ENCODE measurements at places on chromosomes 11 and 22.

DNA sequence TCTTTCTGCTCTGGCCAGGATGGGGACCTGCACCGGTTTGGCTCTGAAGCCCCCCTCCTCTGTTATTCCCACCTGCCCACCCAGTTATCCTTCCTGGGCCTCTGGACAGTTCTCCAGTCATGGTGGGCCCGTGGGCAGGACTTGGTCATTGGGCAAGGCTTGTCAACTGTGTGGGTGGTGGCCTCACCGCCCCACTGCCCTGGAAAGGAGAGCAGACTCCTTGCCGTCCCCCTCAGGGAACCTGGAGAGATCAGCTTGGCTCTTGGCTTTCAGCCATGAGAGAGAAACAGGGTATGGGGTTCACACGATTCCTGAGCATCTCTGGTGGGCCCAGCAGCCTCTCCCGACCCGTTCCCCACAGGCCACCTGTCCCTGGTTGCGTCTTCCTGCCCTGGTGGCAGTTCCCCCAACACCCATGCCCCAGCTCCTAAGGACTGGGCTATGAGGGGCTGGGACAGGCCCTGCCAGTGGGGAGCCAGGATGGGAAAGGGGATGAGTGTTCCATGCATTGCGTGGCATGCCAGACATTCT, 92.3 kb downstream of the MORC2 start:
- no peak for DNase-seq

DNA sequence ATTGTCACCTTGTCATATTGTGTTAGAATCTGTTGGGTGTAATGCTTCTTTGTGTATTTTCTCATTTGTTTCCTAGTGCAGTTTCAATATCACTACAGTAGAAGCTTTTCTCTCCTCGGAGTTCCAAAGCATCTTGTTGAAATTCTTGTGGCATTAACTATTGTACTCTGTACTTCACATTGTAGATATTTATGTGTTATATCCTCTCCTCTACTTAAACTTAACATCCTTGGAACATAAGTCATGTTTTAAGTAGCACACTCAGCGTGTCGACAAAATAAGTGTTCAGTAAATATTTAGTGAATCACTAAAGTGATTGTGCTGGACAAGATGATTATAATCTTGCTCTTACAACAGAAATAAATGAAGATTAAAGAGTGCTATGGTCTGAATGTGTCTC, 201.7 kb downstream of the ARHGAP42 start:
- DNase-seq, result no peak

- no peak for DNase-seq
These were observed 452.1 kb downstream of the MN1 start for GRCh38 chr22:27349456-27349855.

- DNase-seq, result no peak
These were observed 28.2 kb upstream of the CTSD start for GRCh38 chr11:1791912-1792311.

DNA sequence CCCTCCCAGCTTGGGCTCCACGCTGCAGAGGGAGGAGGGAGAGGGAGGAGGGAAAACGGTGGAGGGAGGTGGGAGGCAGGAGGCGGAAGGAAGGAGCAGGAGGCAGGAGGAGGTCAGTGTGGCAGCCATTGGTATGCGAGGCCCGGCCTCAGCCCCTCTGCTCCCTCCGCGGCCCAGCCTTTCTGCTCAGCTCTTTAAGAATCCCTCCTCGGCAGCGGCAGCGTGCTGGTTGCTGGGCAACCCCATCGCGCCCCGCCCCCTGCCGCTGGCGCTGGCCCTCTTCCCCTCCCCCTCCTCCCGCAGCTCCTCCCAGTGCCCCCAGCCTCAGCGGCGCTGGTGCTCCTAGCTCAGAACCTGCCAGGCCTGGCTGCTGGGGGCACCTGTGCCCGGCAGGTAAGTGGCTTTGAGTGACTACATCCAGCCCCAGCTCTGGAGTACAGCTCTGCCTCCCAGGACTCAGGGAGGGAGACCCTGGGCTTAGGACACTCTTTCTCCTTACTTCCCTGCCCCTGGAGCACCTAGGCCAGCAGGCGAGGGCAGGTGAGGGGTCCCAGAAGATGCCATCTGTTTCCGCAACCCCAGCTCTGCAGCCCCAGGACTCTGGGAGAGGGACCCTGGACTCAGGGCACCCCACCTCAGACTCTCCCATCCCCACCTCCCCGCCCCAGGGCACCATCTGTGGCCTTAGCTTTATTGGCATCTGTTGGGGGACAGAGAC, 7.2 kb upstream of the FLRT1 start:
- DNase-seq, result no peak

DNA sequence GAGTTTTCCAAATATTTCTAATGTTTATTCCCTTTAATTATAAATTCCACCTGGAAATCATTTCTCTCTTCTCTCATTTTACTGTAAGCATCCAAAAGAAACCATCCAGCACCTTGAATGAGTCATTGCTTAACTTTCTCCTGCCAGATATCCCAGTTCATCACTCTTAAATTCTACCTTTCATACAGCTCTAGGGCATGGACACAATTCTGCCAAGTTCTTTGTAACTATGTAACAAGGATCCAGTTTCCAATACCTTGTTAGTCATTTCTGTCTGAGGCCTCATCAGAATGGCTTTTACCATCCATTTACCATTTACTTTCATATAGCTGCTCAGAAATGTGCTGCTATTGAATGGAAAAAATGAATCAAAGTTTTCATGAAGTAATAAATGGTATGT, 455.4 kb upstream of the TENM4 start:
- DNase-seq, result no peak

DNA sequence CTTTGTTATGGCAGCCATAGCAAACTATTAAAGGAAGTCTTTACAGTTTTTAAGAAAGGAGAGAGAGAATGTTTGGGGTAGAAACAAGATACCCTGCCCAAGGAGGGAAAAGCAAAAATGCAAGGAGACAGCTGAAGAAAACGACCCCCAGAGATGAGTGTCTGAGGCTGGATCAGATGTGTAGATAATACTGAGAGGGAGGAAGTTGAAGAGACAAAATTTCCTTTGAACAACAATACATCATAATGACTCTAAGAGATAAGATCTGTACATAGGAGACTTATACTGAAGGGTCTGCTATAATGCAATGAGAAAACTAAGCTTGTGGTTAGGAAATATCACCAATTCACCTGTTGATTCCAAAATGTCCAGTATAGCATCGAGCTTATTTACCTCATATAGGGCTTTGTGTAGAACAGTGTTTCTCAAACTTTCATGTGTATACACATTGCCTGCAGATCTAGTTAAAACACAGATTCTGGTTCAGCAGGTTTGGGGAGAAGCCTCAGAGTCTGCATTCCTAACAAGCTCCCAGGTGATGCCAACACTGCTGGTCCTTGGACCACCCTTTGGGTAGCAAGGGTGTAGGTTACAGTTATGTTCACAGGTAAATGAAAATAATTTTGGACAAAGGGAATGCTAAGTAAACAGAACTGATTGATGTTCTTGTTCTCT, 5.8 kb upstream of the CEP295 start:
- DNase-seq, result no peak

GRCh38 chr11:113305440-113306336, 8.7 kb upstream of the TTC12 start:
- peak; percentile 71 for DNase-seq

DNA sequence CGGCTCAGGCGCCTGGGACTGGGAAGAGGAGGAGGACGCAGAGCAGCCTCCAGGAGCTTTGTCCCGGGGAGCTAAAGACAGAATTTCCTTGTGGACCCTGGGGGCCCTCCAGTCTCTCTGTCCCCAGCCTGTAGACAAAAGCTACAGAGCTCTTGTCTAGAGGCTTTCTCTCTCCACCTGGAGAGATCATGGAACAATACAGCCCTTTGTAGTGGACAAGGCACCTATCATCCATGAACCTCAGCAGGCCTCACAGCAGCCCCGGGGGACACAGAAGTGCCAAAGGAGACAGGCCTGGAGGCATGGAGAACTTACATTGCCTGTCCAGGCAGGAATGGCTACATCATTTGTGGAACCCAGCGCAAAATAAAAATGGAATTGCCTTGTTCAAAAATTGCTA, 55.7 kb upstream of the TTLL12 start:
- DNase-seq, result no peak

DNA sequence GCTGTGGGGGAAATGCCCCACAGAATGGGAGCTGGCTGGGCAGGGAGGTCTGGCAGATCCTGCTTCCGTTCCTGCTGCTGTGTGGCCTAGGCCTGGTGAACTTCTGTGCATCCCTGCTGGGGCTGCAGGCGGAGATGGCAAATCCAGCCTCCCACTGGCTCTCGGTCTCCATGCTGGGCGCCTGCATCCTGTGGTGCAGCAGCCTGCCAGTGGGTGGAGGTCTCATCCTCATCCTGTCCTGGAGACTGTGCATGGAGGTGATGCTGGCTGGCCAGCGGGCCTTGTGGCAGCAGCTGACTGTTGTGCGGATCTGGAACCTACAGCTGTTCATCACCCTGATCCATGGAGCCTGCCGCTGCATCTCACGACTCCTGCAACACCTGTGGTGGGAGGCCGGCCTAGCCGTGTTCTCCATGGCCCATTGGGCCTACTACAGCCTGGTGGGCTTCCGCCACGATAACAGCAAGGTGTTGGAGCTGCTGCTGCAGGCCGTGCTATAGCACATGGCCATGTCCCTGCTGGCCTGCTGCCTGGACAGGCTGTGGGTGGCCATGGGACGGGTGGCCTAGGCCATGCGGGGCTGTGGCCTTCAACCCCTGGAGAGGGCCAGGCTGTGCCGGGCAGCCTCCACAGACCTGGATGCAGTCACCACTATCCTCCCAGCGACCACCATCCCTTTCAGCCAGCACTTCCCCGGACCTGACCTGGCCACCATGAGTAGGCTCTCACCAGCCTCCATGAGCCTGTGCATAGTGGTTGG, 8.8 kb upstream of the RPL3 start:
- no peak for DNase-seq

- DNase-seq, result no peak
These were observed 25.7 kb downstream of the LRFN4 start for GRCh38 chr11:66882561-66883015.

DNA sequence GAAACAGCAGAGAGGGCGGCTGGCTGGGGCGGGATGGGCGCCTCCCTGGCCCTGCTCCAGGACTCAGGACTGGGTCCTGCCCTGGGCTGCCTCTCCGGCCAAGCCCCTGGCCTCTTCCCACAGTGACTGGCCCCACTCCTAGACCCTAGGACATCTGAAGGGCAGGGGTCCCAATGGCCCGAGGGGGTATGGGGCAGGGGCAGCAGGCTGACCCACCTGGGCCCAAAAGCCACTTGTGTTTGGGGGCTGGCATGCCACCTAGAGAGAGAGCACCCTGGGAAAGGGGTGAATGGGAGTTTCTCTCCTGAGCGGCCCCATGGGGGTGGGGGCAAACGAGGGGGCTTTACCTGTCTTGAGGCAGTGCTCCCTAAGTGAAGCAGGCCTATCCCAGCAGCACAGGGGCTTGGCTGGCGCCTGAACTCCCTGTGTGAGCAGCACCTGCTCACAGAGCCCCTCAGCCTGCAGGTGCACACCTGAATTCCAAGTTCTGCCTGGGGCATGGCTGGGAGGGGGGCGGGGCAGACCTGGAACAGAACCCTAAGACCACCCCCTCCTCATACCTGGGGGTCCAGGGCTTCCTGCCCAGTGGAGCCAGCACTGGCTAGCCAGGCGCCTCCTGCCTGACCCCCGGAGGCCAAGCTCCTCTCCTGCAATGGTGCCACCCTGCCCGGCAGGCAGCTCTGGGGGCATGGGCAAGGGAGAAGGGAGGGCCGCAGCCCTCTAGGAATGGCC, 16.9 kb downstream of the DUSP8 start:
- no peak for DNase-seq

GRCh38 chr11:105618343-105618955, 8.6 kb downstream of the GRIA4 start:
- DNase-seq, result no peak

DNA sequence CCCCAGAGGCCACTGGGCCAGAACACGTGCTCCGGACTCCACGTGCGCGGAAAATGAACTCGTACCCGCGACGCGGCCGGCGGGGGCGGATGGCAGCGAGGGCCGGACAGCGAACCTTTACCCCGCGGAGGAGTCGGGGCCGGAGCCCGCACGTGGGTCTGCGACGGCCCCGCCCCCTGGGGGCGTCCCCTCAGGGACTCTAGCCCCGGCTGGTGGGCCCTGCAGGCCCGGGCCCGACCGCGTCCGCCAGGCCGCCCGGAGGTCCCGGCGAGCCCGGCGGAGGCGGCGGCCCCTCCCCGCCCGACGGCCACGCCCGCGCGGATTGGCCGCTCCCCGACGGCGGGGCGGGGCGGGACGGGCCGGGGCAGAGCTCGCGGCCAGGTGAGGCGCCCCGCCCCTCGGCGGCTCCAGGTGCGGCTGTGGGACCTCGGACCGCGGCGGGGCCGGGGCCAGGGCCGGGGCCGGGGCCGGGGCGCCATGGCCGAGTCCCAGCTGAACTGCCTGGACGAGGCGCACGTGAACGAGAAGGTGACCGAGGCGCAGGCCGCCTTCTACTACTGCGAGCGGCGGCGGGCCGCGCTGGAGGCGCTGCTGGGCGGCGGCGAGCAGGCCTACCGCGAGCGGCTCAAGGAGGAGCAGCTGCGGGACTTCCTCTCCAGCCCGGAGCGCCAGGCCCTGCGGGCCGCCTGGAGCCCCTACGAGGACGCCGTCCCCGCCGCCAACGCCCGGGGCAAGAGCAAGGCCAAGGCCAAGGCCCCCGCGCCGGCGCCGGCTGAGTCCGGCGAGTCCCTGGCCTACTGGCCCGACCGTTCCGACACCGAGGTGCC, at the start of gene FAM83F:
Gene FAM83F (plus strand): TSS at position 389 of the 827 bp plus-strand sequence. CDS start 89 bp downstream, at position 478.
- no peak for DNase-seq

- no peak for DNase-seq
These were observed 2.8 kb upstream of the DUSP8 start for GRCh38 chr11:1574933-1575242.

DNA sequence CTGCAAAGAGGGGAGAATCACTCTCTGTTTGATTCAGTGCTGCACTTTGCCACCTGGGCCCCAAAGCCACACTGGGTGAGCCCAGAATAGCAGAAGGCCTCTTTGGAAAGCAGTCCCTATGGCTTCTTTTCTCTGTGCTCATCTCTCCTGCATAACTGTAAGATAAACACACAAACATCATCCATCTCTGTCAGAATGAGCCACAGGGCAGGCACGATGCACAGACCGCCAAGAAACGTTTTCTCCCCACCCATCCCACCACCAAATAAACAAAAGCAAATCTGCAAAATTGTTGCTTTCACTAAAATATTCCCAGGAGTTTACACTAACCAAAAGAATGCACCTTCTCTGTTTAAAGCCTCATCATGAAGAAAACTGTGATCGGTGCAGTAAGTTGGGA, 196.4 kb upstream of the POU2AF2 start:
- DNase-seq, result no peak

DNA sequence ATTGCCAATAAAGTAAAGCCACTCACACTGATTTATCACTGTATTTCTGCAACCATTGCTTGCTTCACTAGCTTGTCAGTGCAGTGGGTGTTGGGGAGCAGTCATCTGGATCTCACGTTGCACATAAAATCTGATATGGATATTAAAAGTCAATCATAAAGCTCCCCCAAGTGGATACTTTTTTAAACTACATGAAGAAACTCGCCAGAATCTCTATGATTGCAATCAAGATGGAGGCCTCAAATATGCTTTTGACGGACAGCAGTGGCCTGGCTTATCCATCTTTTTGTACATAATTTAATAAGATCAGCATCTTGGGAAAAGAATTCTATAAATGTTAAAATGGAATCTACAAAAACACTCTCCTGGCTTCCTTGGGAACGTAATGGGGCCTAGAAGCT, 137.7 kb downstream of the WT1 start:
- DNase-seq, result peak; percentile 72

Measured in ELR (cell line).